EH (cell line): ENCODE measurements at places on chromosomes 13 and 19.

DNA sequence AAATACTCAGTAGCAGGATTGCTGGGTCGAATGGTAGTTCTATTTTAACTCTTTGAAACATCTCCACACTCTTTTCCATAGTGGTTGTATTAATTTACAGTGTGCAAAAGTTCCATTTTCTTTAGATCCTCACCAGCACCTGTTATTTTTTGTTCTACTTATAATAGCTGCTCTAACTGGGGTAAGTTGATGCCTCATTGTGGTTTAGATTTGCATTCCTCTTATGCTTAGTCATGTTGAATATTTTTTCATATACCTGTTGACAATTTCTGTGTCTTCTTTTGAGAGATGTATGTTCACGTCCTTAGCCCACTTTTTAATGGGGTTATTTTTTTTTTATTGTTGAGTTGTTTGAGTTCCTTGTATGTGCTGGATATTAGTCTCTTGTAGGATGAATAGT is 144.6 kb downstream of the NBEA start:
- no peak for DNase-seq

DNA sequence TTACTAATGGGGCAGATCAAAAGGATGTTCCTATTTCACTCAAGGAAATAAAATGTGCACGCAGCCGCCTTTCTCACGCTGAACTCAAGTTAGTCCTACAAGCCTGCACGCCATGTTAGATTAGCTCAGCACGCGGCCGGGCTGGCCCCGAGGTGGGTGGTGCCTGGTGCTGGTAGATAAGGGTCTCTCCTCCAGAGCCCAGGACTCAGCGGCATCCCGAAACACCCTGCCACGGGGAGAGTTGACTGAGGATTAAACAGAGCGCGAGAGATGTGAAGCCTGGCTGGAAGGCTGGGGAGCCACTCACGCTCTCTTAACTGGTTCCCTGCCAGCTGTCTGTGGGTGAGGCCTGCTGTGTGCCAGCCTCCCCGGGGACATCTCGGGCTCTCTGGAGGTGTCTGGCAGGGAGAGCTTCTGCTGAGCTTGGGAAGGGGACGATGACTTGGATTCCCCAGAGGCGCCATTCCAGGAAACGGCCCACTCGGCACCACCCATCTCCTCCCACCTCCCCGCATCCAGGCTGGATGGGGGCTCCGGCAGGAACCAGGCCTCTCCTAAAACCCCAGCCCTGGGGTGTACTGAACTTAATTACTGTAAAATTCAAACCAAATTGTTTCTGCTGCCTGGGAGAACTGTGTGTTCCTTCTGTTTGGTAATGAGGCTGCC is 122.2 kb downstream of the KDM4B start:
- peak; percentile 37 for DNase-seq

- no peak for DNase-seq
Observed at GRCh38 chr19:29328586-29328985, 115.6 kb upstream of the UQCRFS1 start.

DNA sequence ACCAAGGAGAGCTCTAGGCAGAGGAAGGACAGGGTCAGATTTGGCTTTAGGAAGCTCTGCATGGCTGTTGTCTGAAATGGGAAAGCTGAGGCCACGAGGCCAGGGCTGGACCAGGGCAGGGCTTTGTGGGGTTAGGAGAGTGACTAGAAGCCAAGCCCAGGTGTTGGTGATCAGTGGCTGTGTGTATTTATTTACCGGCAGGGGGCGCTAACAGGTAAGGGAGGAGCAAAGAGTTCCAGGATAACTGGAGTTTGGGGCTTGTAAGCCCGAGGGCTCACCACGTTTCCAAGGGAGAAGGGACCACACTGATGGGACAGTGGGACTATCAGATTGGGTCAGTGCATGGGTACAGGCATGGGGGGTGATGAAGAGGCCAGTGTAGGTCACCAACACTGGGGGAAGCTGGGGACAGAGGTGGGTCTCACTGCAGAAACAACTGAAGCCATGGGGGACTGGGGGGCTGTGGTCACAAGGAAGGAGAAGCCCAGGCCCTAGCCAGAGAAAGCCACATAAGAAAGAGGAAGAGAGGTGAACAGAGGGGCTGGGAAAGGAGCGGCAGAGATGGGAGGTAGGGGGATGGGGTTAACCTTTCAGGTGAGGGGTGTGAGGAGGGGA is 3.9 kb downstream of the TMEM147 start:
- peak; percentile 72 for DNase-seq

GRCh38 chr13:51814825-51815650 is 11.1 kb upstream of the DHRS12 start:
- peak; percentile 65 for DNase-seq
